ENCODE measurements at places on chromosomes 13 and 19.

DNA sequence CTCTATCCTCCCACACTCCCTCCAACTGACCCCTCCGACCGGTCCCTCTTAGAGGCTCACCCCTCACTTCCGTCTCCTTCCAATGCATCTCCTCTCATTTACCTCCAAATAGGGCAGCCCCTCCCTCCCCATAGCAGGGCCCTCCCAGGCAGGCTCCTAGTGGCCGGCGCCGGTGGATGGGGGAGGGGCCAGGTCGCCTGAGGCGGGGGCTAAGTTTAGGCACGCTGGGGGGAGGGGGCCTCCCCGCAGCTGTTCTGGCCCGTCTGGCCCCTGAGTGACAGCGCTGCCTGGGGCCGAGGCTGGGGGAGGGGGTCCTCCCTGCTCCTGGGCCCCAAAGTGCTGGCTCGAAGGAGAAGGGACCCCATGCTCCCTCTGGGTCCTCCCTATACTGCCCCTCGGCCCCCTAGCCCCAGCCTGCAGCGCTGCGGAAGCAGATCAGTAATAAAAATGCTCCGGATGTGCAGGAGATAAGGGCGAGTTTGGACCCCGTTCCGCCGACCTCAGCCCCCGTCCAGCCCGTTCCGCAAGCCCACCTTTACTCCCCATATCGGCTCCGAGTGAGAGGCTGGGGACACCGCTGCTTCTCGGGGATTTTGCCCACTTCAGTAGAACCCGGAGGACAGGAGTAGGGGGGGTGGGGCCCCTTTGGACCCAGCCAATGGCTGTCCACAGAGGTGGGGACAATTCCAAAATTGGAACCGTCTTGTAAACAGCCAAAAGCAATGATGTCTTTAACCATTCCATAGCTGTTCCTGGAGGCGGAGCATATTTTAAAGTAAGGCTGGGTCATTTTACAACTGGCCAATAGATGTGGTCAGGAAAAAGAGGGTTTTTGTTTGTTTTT is 4.0 kb downstream of the RTN2 start:
- DNase-seq = no peak

DNA sequence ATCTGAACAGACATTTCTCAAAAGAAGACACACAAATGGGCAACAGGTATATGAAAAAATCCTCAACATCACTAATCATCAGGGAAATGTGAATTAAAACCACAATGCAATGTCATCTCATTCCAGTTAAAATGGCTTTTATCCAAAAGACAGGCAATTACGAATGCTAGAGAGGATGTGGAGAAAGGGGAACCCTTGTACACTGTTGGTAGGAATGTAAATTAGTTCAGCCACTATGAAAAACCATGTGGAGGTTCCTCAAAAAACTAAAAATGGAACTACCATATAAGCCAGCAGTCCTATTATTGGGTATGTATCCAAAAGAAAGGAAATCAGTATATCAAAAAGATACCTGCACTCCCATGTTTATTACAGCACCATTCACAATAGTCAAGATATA is 24.7 kb upstream of the ZC3H13 start:
- DNase-seq = no peak

DNA sequence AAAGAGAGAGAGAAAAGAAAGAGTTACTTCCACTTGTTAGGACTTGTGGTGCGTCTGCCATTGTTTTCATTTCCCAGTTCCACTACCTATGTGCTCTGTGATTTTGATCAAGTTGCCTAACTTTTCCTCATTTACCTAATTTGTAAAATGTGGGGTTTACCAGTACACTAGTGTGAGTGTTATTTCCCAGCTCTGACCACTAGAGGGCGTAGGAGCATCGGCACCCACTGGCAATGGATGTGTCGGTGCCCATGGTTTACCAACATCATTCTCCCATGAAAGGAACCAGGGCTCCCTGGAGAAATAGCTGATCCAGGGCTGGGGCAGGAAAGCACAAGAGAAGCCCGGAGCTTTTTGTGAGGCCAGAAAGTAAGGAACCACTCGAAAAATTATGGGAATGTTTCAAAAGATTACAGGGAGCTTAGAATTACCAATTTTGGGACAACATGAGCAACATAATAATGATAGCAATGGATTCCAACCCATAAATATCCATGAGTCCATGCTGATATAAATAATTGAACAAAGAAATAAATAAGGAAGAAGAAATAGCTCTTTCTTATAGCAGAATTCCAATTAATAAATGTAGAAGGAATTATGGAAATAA is 15.1 kb upstream of the CEACAM4 start:
- DNase-seq = peak; percentile 17

- DNase-seq = peak; percentile 75
Observed at GRCh38 chr19:10334588-10335351, 1.4 kb upstream of the RAVER1 start.

DNA sequence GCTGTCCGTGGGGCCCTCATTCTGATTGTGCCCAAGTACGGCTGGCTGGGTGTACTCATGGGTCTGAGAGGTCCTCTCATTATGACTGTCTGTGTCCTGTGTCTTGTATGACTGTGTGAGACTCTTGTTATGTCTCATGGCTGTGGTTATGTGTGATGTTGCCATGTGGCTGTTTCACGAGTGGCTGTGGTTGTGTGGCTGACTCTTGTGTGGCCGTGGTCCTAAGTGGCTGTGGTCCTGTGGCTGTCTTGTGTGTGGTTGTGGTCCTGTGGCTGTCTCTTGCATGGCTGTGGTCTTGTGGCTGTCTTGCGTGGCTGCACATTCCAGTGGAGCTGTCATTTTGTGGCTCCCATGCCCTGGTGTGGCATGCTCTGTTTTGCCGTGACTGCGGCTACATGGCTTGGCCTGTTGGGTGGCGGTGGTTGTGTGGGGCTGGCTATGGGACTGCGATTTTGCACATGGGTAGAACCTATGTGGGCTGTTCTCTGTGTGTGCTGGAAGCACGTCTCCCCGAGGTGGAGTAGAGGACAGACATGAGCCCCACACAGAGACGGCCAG is 2.5 kb downstream of the LYL1 start:
- no peak for DNase-seq

- no peak for DNase-seq
Observed at GRCh38 chr19:32336259-32337083, 8.9 kb upstream of the ZNF507 start.

- DNase-seq = no peak
Observed at GRCh38 chr13:114167426-114167825, 11.6 kb upstream of the CFAP97D2 start.

- DNase-seq = no peak
Observed at GRCh38 chr13:111165241-111166010, 50.3 kb downstream of the ARHGEF7 start.

GRCh38 chr13:43551897-43552456 is 234.8 kb downstream of the ENOX1 start:
- DNase-seq = no peak

DNA sequence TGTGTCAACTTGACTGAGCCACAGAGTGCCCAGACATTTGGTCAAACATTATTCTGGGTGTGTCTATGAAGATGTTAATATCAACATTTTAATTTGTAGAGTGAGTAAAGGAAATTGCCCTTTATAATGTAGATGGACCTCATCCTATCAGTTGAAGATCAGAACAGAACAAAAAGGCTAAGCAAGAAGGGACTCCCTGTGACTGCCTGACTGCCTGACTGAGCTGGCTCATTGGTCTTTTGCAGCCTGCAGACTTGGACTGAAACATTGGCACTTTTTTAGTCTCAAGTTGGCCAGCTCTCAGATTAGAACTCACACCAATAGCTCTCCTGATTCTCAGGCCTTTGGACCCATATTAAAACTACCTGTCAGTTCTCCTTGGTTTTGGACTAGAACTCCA is 600.4 kb upstream of the SLITRK6 start:
- DNase-seq = no peak

GRCh38 chr13:50889317-50889716 is 20.3 kb upstream of the RNASEH2B start:
- no peak for DNase-seq

- no peak for DNase-seq
Observed at GRCh38 chr19:4897146-4897545, 5.5 kb downstream of the ARRDC5 start.

DNA sequence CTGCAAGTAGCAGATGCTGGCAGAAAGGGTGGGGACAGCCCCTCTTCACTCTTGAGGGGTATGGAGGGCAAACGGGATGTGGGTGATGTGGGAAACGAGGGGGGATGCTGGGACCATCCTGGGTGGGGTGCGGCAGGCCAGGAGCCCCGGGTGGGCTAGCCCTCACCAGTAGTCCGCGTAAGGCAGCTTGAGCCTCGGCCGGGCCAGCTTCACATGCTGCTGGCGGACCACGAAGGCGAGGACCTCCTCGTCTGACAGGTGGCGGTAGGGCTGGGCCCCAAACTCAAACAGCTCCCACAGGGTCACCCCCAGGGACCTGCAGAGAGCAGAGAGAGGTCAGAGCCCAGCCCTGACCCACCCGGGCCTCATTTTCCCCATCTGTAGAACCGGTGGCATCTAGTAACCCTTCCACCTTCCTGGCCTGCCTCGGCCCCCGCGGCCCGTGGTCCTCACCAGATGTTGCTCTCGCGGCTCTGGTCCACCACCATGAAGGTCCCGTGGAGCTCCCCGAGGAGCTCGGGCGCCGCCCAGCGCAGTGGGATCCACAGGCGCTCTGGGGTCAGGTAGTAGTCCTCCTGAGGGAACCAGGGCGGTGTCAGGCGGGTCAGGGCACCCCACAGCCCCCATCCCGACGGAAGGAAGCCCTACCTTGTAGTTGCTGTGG is 10.7 kb downstream of the LMTK3 start:
- no peak for DNase-seq

- no peak for DNase-seq
Observed at GRCh38 chr19:1265615-1266128, 3.5 kb upstream of the CIRBP start.

GRCh38 chr13:47232516-47232915 is 335.7 kb upstream of the HTR2A start:
- no peak for DNase-seq

GRCh38 chr19:48644839-48645619 is 958 bp downstream of the CA11 start:
- DNase-seq = no peak

GRCh38 chr19:50657222-50657669 is 8.0 kb downstream of the C19orf81 start:
- no peak for DNase-seq

DNA sequence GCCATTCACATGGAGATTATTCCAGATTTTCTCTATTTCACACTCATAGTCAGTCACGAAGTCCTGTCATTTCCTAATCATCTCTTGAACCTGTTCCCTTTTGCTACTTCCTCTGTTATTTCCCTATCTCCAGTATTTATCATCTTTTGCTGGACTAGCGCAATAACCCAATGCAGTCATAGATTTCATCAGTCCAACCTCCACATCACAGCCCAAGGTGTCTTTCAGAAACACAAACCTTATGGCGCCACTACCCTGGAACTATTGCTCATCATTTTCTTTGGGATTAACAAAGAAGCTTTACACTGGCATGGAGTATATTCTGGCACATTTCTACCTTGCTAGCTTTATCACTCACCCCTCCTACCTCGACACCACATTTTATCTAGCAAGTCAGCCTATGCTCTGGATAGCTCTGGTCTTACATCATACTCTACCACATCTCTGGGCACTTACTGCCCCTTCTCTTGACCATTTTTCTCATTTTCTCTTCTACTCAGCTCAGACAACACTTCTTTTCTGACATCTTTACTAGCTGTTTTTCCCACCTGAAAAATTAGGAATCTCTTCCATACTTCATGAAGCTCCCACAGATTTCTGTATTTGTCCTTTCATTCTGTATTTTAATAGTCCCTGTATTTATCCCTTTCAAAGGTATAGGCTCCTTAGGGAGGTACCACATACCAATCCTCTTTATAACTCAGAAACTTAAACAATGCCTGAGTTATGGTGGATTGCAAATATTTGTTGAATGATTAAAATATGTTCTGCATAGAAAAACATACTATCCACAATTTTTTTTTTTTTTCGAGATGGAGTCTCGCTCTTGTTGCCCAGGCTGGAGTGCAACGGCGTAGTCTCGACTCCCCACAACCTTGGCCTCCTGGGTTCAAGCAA is 534.7 kb downstream of the KLF12 start:
- no peak for DNase-seq

DNA sequence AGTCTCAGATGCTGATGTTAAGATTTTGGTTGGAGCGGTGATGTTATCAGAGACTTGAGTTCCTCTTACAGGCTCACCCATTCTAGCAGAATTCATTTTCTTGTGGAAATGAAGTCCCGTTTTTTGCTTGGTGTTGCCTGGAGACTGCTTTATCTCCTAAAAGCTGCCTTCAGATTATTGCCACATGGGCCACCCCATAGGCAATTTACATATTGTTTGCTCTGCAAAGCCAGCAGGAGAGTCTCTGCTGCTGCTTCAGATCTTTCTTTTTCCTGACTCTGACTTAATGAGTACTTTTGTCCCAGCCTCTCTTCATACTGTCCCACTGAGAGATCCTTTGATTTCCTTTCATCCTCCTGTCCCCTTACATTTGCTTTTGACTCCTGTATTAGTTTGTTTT is 114.6 kb downstream of the TDRD3 start:
- no peak for DNase-seq

DNA sequence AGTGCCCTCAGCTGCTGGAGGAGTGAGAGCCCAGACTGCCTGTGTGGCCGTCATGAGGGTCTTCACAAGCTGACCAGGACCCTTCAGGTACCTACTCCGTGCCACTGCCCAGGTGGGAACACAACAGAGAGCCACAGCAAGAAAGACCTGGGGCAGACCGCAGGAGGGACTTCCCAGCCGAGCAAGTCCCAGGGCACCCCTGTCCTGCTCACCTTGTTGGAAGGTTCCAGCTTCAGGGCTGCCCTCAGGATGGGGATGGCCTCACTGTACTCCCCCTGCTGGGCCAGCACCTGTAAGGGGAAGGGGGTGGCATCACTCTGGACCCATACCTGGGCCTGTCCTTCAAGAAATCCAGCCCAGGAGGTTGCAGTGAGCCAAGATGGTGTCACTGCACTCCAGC is 10.3 kb downstream of the FKBP8 start:
- no peak for DNase-seq

- no peak for DNase-seq
Observed at GRCh38 chr19:28549680-28550277, 663.2 kb downstream of the UQCRFS1 start.

DNA sequence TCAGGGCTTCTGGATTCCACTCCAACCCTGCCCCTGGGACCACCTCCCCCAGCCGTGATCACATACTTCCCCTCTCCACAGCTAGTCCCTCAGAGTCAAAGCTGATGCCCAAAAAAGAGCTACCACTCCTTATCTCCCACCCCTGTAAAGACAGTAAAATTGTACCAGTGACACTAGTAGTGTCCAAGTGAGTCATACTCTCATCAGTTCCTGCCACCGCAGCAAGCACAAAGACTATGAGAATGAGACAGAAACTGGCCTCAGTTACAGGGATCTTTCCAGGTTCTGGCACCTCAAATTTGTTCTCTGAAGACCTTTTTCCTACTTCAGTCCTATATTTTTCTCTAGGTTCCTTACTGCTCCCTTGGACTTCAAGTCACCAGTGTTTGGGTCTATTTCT is 144.2 kb downstream of the SPRY2 start:
- DNase-seq = no peak

GRCh38 chr13:98576963-98577835 is at the start of gene STK24:
Gene STK24, minus strand, starts transcription at chr13:98577107. Its CDS starts 321 bp downstream, at chr13:98576786.
- DNase-seq = no peak

GRCh38 chr19:16698914-16699313 is 20.7 kb upstream of the NWD1 start:
- no peak for DNase-seq

All from smooth muscle cell of the brain vasculature (primary cell).